ENCODE measurements at places on chromosomes 16 and 17.

GRCh38 chr16:27690608-27691007, 140.7 kb downstream of the KATNIP start:
- no peak for DNase-seq

DNA sequence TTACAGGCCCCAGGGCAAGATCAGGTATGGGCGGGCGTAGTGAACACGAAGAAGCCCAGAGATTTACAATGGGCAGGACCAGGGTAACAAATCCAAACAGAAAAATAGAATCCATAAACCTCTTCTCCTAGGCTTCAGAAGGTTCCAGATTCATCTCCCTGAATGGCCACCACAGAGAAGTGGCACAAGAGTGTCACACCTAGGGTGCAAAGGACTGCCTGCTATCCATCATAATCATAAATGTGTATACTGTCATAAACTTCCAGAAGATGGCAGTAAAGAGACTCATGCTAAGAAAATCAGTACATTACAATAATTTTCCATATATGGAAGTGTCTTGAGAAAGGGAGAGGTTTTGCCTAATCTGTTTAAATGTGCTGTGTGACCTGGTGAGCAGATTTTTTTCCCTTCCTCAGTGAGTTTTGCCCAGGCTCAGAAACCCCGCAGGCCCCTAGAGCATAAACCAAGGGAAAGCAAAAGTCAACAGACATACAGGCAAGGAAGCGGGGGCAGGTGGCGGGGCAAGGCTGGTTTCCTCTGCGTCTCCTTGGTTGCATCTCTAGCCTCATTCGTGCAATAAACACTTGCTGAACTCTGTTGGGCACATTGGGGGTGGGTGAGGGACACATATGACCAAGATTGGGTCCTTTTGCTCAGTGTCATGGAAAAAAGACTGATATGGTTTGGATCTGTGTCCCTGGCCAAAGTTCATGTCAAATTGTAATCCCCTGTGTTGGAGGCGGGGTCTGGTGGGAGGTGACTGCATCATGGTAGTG, 92.0 kb upstream of the CDH5 start:
- no peak for DNase-seq

DNA sequence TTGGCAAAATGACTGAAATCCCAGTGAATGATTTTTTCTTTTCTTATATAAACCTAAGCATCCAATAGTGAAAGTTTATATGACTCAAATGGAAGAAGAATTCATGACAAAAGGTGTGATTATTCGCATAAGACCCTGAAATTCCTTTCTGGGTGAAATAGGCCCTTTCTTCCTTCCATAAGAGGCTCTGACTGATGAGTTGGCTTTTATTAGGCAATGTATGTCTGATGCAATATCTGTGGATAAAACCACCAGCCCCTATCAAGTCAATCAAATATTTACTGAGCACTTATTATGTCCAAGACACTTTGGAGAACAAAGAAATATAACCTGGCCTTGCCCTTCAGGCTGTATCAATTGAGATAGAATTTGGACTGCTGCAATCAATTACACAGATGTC, 316.6 kb downstream of the CDH13 start:
- no peak for DNase-seq

DNA sequence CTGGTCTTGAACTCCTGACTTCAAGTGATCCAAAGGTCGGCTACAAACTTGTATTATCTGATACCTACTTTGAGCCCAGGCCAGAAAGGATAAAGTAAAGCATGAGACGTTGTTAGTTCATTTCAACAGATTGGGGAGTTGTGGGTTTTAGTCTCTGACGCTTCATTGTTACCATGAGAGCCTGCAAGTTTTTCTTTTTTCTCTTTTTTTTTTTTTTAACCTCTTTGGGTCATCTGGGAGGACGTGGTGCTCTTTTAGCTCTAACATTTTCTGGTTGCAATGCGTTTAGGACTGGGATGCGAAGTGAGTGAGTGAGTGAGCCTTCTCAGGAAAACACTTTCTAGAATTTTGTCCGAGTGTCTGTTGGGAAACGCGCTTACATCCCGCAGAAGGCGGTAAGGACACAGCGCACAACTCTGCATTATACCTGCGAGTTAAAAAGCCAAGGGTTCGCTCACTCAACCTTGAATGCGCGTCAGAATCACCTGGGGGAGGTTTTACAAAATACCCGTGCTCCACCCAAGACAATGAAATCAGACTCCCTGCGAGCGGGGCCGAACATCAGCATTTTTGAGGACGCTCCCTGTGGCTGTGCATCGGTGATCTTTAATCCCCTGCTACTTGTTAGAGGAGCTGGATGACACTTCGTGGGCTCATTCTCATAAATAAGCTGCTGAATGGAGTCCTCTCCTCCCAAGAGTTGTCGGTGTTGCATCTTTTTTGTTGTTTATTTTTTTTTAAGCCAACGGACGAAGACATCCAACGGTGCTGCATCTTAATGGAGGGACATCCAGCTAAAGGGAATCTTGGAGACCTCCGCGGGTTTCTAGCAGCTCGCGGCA, 629 bp upstream of the RNF135 start:
- no peak for DNase-seq

- DNase-seq = no peak
These were observed at the start of gene KRTAP4-8 for GRCh38 chr17:41098042-41098441. KRTAP4-8 (minus strand) TSS chr17:41098142; CDS start chr17:41098084, 58 bp downstream.

DNA sequence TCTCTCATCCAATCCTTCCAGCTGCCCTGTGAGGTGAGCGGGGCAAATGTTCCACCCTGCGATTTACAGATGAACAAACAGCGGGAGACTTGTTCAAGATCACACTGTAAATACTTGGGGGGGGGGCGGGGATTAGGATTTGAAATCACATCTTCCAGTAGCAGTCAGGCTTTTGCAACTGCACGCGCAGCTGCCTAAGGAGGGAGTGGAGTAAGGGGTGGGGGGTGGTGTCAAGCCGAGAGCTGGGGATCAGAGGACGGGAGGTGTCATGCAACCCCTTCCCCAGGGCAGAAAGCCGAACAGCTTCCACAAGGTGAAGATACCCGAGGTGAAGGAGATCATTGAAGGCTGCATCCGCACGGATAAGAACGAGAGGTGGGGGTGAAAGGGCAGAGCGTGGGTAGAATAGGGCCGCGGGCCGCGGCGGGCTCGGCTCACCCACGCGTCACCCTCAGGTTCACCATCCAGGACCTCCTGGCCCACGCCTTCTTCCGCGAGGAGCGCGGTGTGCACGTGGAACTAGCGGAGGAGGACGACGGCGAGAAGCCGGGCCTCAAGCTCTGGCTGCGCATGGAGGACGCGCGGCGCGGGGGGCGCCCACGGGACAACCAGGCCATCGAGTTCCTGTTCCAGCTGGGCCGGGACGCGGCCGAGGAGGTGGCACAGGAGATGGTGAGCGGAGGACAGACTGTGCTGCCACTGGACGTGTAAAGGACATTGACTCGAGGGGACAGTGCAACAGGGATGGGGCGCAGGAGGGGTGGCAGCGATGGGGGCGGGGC, 4.6 kb downstream of the WNK4 start:
- no peak for DNase-seq

DNA sequence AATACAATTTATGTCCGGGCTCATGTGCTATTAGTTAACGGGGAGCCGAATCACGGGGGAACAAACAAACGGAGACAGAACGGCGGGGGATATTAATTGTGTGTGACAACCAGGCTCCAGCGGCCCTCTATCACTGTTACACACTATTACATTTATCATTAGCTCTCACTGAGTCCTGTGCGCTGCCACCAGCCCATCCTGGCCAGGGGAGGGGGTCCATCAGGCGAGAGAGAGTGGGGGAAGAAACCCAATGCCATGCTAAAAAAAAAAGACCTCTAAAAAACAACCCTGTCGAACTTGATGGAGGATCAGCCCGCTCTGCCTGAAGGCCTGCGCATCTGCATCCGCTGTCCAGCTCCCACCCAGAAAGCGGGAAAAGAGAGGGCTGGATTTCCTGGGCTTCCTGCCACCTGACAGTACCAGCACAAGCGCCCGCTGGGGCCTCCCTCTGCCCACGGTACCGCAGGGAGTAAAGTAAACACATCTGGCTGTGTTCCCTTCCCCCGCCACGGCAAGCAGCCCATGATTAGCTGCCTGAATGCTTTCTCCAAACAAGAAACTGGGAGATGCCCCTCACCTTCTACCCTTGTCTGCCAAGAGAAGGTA, 41.7 kb downstream of the PIPOX start:
- DNase-seq = no peak

GRCh38 chr17:82689077-82689476, 9.4 kb downstream of the RAB40B start:
- DNase-seq = no peak

DNA sequence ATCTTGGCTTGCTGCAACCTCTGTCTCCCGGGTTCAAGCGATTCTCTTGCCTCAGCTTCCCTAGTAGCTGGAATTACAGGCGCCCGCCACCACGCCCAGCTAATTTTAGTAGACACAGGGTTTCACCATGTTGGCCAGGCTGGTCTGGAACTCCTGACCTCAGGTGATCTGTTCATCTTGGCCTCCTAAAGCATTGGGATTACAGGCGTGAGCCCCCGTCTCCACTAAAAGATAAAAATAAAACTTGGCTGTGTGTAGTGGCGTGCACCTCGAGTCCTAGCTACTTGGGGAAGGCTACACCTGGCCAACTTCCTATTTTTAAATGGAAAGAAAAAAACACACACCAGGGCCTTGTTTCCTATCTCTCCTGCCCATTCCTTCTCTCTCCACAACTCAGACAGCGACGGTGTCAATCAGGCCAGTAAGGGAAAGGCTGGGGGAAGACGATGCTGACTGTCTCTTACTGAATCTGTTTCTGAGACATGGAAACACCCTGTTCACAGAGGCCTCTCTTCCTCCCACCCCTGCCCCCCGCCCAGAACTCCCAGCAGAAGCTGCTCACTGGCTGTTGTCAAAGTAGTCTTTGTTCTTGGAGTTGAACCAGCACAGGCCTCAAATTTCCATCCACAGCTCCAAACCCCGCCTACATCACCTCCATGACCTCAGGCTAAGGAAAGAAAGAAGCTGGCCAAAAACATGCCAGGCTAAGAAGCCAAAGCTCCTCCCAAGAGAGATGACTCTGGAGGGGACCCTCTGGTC, 96.6 kb downstream of the NXN start:
- no peak for DNase-seq

GRCh38 chr16:11278681-11279628, 2.2 kb downstream of the PRM1 start:
- DNase-seq = no peak

- DNase-seq = no peak
These were observed 7.2 kb downstream of the GRIN2C start for GRCh38 chr17:74852237-74853047.

- no peak for DNase-seq
These were observed 70.3 kb downstream of the PMP22 start for GRCh38 chr17:15194859-15195277.

- DNase-seq = no peak
These were observed 722.9 kb upstream of the EEF2KMT start for GRCh38 chr16:5820472-5820871.

- DNase-seq = no peak
These were observed 24.1 kb downstream of the MYBBP1A start for GRCh38 chr17:4530799-4531730.

DNA sequence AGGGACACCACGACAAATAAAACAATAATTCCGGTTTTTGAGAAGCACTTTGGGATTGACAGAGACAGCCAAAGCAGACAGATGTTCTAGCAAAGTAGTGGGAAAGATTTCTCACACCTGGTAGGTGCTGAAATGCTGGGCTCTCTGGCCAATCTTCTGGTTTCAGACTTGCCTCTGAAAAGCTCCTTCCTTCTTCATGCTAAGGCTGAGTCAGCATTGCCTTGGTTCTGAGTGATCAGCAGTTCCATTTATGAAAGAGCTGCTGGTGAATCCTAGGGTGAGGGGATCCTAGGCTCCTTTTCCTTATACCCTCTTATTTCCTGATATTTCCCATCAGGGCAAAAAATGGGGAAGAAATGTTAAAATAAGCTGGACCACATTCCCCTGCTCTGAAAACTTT, 268.7 kb upstream of the SALL1 start:
- no peak for DNase-seq

DNA sequence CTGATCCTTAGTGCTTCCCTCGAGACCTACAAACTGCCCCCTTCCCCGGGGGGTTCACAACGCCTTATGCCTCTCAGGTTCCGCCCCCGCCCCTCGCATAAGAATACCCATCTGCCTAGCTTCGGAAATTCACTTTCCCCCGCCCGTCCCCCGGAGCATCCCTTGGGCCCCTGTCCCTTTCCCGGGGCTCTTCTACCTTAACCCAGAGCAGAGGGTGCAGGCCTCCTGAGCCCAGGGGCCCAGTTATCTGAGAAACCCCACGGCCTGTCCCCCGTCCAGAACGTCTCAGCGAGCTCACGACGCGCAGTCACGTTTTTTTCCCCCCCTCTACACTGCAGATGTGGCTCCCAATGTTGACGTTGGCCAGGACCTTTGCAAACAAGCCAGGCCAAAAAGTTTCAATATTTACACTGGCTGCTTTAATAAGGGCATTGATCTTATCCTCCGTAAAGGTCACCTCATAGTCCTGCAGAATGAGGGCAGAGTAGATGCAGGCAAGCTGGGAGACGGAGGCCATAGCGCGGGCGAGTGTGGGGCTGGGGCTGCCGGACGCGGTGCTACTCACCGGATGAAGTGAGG, 1.4 kb upstream of the NBR1 start:
- no peak for DNase-seq

GRCh38 chr16:15913046-15913698, 24.8 kb upstream of the CEP20 start:
- no peak for DNase-seq

DNA sequence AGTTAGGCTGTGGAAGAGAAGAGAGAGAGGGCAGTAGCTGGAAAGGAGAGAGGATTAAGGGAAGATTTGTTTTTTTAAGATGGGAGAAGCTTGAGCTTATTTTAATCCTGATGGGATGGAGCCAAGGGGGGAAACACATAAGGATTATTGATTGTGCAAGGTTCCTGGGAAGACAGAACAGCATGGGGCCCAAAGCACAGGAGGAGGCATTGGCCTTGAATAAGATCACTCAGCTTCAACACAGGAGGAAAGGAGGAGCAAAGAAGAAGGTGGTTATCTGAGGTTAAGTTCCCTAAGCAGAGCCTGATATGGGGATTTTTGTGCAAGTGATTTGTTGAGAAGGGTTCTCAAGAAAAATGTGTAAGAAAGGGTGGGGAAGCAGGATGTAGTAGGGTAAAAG, 169.8 kb downstream of the ABCC12 start:
- DNase-seq = no peak

DNA sequence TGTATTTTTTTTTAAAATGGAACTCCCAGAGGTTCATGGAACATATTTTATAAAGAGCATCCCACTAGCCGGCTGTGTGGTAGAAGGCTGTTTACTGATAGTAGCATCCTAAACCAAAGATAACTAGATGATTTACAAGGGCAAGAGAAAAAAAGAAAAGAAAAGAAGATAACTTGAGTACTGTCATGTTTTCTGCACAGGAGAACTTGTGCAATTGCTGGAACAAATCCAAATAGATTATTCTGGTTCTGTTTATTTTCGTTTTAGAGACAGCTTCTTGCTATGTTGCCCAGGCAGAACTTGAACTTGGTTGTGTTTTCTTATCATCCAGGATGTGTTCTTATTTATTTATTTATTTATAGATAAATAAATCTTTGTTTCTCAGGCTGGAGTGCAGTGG, 20.9 kb upstream of the PPM1D start:
- DNase-seq = no peak

DNA sequence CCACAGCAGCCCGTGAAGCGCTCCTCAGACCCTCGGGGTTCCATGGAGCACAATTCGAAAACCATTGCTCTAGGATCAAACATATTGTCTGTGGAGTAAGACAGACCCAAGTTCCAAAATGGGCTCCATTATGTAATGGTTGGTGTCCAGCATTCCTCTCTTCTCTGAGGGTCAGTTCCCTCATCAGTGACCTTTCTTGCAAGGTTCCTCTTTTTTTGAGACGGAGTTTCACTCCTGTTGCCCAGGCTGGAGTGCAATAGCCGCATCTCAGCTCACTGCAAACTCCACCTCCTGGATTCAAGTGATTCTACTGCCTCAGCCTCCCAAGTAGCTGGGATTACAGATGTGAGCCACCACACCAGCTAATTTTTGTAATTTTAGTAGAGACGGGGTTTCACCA, 28.4 kb downstream of the PLXDC1 start:
- no peak for DNase-seq
